ENCODE measurements at places on chromosomes 11 and 22.
A peak's percentile ranks its signal among the peaks of the same experiment; 100 is the strongest.

GRCh38 chr11:120337355-120338106, 1.3 kb downstream of the ARHGEF12 start:
- peak; percentile 30 for DNase-seq

DNA sequence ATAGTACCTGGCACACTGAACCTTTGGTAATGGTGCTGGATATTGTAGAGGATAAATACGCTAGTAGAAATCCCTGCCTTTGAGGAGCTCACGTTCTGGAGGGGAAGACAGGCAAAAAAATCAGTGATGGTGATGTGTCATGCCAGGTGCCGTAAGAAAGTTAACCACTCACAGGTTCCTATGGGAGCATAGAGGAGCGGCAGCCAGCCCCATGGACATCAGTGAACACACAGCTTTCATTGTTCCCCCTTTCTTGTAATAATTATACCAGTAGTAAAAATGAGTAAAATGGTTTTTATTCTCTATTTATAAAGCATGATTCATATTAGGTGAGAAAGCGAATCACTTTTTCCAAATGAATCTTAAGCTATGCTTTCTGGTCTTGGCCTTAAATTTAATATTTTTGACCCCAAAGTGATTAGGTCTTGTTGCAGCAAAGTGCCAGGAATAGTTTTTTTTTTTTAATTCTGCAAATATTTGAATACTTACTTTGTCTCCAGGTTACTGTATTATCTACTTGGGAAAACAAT, 57.9 kb downstream of the UVRAG start:
- DNase-seq, result no peak

GRCh38 chr11:123228496-123229163, 33.6 kb upstream of the CLMP start:
- DNase-seq, result peak; percentile 27

- DNase-seq, result peak; percentile 45
Measured at GRCh38 chr22:49812838-49813237, 14.8 kb downstream of the BRD1 start.

DNA sequence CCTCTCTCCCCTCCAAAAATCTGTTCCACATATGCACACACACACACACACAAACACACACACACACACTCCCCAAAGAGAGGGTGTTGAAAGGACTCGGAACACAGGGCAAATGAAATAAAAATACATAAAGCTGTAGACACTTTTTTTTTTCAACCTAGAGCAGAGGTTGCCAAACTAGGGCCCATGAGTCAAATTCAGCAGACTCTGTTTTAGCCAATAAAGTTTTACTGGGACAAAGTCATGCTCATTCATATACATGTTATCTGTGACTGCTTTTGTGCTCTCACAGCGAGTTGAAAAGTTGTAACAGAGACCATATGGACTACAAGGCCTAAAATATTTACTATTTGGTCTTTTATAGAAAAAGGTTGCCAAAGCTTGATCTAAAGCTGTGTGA, 8.9 kb downstream of the IMMP1L start:
- DNase-seq, result peak; percentile 1

- DNase-seq, result no peak
Measured at GRCh38 chr22:16131918-16132317, 442.1 kb downstream of the POTEH start.

- DNase-seq, result no peak
Measured at GRCh38 chr11:61571869-61572268, 9.0 kb downstream of the SYT7 start.

- DNase-seq, result no peak
Measured at GRCh38 chr11:48101958-48102357, 114.7 kb upstream of the OR4B1 start.

- DNase-seq, result no peak
Measured at GRCh38 chr11:62137276-62137861, 13.6 kb downstream of the INCENP start.

GRCh38 chr22:27866135-27867084, 52.6 kb downstream of the PITPNB start:
- DNase-seq, result peak; percentile 95

DNA sequence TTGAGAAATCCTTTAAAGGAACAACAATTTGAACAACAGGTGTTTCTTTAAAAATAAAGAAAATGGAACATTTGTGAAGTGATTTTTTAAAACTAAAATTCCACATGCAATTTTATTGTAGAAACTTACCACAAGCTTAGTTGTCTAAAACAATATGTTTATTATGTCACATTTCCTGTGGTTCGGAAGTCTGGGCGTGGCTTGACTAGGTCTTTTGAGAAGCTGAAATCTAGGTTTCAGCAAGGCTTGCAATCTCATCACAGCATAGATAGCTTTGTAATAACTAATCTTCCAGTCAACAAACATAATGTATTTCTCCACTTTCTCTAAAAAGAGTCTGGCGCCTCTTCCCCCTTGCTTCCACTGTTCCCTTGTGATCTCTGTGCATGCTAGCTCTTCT, 27.0 kb downstream of the MS4A6A start:
- DNase-seq, result no peak

- DNase-seq, result peak; percentile 70
Measured at GRCh38 chr11:34308913-34309585, 48.8 kb downstream of the ABTB2 start.

DNA sequence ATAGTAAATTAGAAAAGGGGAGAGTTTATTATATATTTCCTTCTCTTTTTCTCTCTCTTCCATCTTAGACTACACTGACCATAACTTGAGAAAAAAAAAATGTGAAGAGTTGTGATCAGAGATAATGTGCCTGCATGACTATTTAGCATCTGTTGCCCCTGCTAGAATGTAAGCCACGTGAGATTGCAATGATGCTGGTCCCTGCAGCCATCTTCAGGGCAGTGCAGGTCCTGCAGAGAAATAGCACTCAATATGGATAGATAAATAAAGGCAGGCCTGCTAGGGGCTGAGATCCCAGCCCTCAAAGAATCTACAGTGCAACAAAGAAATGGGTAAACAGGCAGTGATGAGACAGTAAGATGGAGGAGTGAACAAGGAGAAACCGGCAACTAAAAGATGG, 7.8 kb upstream of the DKK3 start:
- DNase-seq, result no peak

DNA sequence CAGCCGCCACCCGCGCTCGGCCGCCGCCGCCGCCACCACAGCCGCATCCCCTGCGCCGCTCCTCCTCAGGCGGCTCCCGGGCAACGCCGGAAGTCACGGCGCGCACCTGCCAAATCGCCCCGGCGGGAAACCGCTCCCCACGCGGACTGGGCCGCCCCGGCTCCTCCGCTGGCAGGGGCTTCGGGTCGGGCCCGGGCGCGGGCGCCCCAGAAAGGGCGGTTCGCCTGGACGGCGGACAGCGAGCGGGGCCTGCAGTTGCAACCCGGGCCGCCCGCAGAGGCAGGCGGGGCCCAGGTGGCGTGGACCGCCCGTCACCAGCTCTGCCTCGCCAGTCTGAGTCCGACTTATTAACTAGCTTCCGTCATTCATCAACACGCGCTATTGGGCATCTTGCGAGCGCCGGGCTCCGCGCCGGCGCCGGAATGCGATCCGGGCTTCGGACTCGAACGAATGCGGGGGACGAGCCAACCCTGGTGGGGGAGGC, at the start of gene HIRA:
HIRA (minus strand) TSS at position 85 of the 484 bp plus-strand sequence. CDS start 257 bp downstream, outside the sequence.
- peak; percentile 75 for DNase-seq

GRCh38 chr22:39635719-39636118, 65.2 kb downstream of the CACNA1I start:
- DNase-seq, result no peak

- peak; percentile 69 for DNase-seq
Measured at GRCh38 chr22:36211237-36211861, 9.7 kb upstream of the APOL4 start.

GRCh38 chr11:129728581-129728980, 87.1 kb upstream of the TMEM45B start:
- DNase-seq, result no peak

DNA sequence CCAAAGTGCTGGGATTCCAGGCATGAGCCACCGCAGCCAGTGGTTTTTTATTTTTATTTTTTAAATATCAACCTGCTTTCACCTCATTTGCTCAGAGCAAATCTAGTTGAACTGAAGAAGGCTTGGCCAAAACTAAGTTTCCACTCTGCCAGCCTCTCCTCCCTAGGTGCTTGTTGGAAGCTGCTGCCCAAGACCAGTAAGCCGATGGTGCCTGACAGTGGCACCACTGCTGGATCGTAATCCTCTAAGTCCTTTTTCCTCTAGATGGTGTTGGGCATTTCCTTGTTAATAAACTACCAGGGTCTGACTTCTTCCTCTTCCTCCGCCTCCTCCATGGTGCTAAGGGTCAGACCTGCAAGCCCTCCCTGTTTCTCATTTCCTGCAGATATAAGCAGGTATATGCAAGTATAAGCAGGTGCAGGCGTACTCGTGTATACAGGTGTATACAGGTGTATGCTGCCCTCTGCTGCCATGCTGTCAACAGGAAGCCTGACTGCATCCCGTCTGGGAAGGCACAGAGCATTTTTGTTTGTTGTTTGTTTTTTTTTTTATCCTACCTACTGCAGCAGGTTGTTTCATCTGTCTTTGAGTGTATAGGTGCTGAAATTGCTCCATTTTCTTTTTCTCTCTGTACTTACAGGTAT, 1.6 kb downstream of the NADSYN1 start:
- no peak for DNase-seq

GRCh38 chr11:128323381-128323780, 264.0 kb downstream of the ETS1 start:
- DNase-seq, result peak; percentile 53

DNA sequence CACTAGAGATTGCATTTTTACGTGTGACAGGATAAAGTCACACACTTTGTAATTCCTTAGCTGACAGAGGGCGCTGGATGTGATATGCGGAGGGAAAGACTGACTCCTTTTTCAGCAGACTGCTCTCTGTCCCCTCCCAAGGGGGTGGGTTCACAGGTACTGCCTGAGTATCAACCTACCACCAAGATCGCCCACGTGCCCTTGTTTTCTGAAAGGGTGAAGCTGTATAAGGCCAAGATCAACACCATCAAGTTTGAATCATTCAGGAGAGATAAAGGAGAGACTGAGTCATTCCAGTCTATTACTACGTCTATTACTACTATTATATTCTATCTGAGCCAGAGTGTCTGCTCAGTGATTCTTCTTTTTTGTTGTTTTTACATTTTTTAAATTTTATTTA, 30.7 kb downstream of the BUD13 start:
- DNase-seq, result peak; percentile 15

DNA sequence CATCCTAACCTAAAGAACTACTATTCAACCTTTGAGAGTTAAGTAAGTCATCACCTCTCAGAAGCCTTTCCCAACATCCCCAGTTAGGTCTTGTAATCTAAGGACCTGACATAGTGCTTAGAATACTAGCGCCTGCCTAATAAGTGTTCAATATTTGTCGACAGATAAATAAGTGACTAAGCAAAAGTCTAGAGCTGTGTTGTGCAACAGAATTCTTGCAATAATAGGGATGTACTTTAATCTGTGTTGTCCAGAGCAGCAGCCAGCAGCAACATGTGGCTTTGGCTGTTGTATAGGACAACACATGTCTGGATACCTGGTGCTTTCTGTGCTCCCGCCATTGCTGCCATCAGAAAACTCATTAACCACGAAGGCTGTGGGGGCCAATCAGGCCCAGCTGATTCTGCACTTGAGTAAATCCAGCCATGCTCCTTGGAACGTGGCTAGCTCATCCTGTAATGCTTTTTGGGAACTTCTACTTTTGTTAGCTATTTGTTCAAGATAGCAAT, 66.8 kb upstream of the NTM start:
- no peak for DNase-seq

GRCh38 chr11:45560913-45561281, 104.5 kb downstream of the CHST1 start:
- no peak for DNase-seq

- no peak for DNase-seq
Measured at GRCh38 chr11:66302656-66303055, 11.0 kb downstream of the TMEM151A start.

DNA sequence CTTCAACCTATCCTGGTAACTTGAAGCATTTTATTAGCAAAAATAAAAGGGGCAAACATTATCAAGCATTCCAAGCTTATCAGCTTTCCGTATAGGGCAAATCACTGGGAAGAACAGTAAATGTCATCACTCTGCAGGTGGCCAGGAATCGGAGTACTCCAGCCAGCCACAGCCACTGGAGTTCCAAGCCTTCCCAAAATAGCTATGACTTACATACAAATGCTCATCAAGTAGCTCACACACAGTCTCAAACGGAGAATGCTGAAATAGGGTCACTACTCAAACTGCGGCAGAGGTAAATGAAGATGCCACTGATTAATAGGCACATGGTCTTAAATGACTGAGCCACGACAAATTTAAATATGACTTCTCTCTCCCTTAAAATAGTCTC, 2.1 kb downstream of the USP28 start:
- peak; percentile 19 for DNase-seq

DNA sequence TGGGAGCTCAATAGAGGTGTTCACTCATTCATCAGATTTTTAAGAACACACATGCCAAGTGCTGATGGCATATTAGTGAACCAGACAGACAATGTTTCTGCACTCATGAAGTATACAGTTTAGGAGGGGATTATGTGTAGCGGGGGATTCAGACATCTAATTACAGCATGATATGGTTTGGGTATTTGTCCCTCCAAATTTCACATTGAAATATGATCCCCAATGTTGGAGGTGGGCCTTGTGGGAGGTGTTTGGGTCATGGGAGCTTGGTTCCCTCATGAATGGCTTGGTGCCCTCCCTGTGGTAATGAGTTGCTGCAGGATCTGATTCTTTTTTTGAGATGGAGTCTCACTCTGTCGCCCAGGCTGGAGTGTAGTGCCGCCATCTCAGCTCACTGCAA, 8.9 kb upstream of the RAB3IL1 start:
- DNase-seq, result no peak

GRCh38 chr11:48054994-48055291, 74.6 kb downstream of the PTPRJ start:
- DNase-seq, result no peak
